Suppressor macrophage treated with lipopolysaccharide for 4 hours (primary cell): ENCODE measurements at places on chromosomes 6 and 20.

DNA sequence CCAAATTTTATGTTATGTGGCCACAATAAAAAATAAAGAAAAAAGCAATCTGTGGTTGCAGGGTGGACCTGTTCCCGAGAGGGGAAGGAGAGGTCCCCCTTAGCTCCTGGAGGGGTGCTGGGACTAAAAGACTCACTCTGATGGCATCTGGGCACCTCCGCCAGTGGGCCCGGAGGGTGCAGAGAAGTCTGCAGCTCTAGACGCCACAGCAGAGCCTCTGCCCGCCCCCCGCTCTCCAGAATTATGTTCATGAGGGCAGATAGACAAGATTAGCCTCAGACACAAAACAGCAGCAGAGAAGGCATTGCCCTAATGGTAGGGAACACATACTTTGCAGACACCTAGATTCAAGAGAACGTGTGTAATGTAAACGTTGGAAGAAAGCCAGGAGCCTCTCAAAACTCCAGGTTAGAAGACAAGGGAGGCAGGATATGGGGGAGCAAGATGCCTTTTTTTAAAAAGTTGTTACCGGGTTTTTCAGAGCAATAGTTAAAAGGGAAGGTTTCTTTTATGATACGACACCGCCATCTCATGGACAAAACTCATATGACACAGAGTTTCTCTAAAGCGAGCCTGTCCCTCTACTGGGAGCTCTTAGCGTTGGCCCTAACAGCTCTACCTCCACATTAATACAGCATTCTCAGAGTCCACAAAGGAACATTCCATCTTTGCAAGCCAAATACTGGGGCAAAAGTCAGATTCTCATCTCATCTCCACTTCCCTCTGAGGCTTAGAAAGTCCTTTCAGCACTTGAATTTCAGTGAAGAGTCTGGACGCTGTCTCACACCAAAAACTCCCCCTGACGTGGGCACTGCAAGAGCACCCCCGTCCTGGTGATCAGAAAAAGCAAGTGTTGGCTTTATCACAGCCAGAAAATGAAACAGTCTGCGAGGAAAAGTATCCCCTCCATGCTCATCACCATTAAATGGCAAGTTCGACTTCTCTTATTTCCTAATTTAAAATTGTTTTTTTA is 47.2 kb downstream of the FOXF2 start:
- peak; percentile 71 for DNase-seq

DNA sequence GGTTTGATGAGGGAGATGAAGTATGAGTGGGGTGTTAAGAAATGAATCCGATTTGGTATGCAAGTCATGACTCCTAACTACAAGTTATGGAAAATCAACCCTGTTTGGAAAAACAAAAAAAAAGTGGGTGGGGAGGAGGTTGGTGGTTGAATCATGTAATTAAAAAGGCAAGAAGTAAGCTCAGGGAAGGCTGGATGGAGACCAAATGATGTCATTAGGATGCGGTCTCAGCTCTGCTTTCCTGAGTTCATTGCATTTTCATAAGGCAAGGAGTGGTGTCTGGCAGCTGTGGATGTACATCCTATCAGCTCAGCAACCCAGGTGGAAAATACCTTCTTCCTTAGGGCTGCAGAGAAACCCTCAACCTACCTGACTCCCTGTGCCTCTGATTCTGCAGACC is 60.4 kb upstream of the AKAP12 start:
- DNase-seq = no peak

DNA sequence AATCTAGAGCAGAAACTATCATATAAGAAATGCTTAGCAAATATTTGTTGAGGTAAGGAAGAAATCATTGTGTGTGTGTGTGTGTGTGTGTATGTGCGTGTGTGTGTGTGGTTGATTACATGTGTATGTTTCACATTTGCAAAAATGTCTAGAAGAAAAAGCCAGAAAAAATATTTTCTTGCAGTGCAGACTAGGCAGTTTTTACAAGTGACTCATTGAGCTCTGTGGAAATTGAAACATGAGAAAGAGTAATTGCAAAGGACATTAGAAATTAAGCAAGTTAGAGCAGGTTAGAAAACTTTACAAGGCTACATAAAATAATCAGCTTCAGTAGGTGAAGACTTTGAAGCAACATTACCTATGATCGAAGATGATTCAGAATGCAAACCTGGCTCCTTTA is 669.0 kb upstream of the EYS start:
- DNase-seq = no peak

DNA sequence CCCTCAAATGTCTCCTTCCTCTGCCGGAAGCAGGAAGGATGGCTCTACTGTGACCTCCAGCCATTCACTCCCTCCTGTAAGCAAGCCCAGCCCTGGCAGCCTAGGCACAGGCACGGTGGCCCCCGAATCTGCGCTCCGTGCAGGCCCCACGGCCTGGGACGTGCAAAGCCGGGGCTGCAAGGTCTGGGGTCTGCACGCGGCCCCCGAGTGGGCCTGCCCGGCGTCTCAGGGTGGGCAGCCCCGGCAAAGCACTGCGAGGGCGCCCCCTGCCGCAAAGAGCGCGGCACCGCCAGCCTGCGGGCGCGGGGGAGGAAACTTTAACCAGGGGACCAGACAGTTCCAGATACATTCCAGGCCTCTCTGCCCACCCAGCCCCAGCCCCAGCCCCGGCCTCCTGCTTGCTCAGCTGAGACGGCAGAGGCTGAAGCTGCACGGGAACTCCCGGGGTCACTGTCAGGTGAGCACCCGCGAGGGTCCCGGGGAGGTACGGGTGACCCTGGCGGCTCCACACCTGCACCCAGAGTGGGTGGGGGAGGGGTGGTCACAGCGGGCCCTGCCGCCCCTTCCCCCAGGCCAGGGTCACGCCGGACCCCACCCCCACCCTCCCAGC is 98.8 kb downstream of the ASXL1 start:
- peak; percentile 46 for DNase-seq

DNA sequence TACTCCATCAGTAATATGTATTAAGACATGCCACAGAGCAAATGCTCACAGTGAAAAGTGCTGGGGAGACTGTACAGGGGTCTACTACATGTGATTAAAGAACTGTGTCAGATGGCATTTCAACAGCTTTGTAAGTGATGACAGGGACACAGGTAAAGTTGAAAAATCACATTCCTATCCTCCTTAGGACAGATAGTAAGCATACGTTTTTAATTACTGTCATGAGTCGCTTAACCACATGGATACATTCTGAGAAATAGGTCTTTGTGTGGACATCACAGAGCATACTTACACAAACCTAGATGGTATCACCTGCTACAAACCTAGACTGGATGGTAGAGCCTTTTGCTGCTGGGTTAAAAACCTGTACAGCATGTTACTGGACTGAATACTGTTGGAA is 645.8 kb upstream of the AGPAT4 start:
- no peak for DNase-seq

- DNase-seq = peak; percentile 50
Observed at GRCh38 chr6:17705428-17705777, 1.3 kb downstream of the NUP153 start.

GRCh38 chr6:132816660-132817059 is 2.3 kb downstream of the RPS12 start:
- no peak for DNase-seq

DNA sequence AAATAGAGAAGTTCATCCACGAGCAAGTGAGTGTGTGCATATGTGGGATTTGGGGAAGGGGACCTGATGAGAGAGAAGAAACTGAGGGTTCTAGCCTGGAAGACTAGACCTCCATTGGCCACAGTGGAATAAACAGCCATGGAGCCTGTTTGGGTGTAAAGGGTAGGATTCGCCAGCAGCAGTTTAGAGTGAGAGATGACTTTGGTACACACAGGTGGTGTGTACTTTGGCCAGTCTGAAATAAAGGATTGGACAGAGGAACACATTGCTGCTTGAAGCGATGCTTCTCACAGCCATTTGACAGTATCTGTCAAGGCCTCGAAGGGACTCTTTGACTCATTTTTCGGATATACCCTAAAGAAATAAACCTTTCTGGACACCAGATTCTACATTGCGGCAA is 29.2 kb downstream of the PLEKHG1 start:
- DNase-seq = no peak

DNA sequence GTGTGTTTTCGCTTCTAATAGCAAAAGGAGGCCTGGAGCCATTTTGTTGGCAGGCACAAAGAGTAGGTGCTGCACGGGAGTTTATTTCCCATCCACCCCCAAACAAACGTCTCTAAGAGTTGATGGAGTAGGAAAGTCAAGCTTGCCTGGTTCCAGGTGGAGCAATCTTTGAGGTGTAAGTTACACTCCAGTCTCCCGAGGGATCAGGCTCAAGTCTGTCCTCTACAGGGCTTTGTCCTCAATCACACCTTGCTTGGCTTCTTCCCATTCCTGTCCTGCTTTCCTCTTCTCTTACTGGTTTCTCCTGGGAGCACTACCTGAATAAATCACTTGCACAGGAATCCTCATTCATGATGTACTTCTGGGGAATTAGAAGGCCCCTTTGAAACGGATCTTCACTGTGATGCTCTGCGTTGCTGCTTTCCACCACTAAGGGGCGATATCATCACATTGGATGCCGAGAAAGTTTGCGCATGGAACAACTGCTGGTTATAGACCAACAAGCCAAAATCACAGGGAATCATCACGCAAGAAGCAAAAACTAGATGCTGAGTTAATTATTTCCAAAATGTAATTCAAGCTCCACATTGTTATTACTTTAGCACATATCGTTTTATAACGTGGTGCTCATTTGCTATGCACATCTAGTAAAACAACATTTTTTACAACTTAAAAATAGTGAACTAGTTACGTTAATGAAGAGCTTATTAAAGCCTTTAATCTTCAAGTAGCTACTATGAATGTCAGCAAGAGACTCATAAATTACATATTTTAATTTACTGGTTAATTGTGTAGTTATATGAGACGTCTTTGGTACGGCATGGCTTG is 156.8 kb downstream of the DNAH8 start:
- peak; percentile 63 for DNase-seq

DNA sequence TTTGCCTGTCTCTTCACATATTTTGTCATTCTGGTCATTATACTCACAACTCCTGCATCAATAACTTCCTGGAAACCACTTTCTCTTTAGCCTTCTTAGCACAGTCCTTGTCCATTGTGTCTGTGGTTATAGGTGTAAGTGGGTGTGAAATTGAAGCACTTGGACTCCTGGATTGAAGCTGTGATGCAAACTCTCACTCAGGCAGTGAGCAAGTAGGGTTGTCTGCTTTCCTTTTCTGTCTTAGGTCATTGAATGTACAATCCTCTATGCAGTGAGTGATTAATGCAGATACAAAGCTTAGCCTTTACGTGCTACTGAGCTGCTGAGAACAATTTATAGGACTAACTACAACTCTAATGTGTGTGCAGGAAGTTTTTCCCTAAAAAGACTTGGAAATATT is 54.8 kb downstream of the ADGRB3 start:
- no peak for DNase-seq

DNA sequence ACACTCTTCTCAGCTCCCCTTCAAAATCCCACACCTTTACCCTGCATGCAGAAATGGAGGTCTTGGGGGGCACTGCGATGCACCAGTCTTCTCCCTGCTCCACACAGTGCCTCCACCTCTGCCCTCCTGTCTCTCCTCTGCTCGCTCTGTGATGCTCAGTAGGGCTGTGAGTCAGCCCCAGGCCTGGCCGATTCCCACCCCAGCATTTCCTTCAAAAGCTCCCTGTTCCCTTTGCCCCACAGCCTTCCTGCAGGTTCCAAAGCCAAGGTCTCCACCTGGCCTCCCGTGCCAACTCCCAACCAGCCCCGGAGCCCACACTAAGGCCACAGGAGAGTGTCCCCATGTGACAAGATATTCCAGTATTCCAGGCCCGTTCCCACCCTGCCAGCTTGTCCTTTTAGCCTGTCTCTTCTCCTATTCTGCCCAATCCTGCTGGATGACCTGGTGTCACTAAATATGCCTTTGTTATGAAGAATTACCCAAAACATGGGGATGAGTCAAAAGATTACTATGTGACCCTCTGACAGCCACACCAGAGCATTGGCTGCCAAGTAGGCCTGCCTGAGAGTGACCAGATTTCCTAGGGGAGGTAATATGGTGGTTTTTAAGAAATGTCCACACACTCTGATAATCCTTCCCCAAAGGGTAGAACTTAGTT is 118.9 kb upstream of the NXT1 start:
- no peak for DNase-seq

- DNase-seq = no peak
Observed at GRCh38 chr20:2059411-2059810, 42.2 kb upstream of the STK35 start.

- peak; percentile 82 for DNase-seq
Observed at GRCh38 chr6:155183095-155183494, 80.7 kb upstream of the CLDN20 start.

- DNase-seq = peak; percentile 56
Observed at GRCh38 chr20:53157443-53158408, 185.6 kb downstream of the TSHZ2 start.

GRCh38 chr20:62156592-62157386 is 13.2 kb downstream of the SS18L1 start:
- peak; percentile 57 for DNase-seq

DNA sequence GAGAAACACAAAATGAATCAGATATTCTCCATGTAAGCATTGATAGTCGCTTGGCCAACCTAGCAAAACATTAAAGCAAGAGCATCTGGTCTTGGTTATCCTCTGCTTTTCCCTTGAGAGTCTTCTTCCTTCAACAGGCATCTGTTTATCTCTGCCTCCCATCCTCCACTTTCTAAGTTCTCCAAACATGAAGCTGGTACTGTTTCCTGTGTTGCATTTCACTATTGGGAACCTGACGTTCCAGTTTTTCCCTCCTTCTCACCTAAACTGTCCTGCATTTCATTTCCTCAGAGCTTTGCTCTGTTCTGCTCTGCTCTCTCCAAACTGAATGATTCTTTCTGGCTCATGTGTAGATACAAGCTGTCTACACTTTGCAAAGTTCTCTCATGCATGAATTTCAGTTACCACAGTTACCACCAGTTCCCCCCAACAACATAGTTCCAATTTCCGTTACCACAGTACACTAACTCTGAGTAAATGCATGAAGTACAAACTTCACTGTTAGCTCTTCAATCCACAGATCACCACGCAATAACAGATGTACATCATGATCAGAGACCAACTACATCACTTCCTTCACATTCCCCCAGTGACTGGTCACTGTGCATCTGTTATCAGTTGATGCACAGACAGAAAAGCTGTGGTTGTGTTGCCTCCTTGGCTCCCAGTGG is 86.7 kb upstream of the F13A1 start:
- peak; percentile 45 for DNase-seq
